Activated naive CD4-positive, alpha-beta T cell treated with anti-CD3 and anti-CD28 coated beads for 36 hours (primary cell): ENCODE measurements at places on chromosomes 7 and 10. TPM values are rescaled to one million over a fixed set of nuclear protein-coding genes. Genes with fewer than 3 reads are reported as not detected.

- DNase-seq = no peak
- peaks cover 78% of the 10 kb centered on the region for H3K4me1 ChIP-seq
- no peak overlapping the region for H3K4me3 ChIP-seq
Observed at GRCh38 chr10:61978965-61979364, 77.5 kb downstream of the ARID5B start.

DNA sequence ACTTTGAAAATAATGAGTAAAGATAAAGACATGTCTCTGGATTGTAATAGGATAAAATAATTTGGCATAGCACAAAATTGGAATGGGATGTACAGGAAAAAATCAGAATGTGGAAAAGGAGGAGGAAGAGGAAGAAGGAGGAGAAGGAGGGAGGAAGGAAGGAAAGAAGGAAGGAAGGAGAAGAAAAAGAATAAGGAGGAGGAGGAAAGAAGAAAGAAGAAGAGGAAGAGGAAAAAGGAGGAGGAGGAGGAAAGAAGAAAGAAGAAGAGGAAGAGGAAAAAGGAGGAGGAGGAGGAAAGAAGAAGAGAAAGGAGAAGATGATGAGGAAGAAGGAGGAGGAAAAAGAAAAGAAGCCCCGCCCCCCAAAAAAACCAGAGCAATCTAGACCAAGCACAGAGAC is 95.9 kb downstream of the ST8SIA6 start:
- H3K36me3 ChIP-seq = no peaks in the 10 kb centered on the region
- no peak overlapping the region for H3K27ac ChIP-seq
- H3K27me3 ChIP-seq = peaks cover 3% of the 10 kb centered on the region
- H3K4me1 ChIP-seq = peaks cover 5% of the 10 kb centered on the region

DNA sequence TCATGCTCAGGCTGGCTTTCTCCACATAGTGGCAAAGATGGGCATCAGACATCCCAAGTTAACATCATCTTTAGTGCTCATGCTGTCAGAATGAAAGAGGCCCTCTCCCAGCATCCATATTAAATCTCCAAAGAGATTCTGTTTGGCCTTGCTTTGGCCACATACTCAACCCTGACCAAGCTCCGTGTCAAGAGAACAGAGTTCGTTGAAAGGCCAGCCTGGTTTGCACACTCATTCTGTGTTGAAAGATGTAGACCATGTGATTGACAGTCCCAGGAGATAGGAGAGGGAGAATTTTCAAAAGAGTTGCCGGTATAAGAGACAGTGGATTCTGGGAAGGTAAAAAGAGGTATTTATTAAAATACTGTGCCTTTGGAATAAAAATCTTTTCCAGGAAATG is 19.7 kb downstream of the MET start:
- no peaks in the 10 kb centered on the region for H3K4me1 ChIP-seq
- no peaks in the 10 kb centered on the region for H3K36me3 ChIP-seq

- no peak overlapping the region for H3K27ac ChIP-seq
- no peaks in the 10 kb centered on the region for H3K36me3 ChIP-seq
- H3K4me3 ChIP-seq = no peak overlapping the region
- peaks cover 6% of the 10 kb centered on the region for H3K27me3 ChIP-seq
- peak; percentile 74 for DNase-seq
Observed at GRCh38 chr7:71733107-71733870, 601.3 kb downstream of the GALNT17 start.

DNA sequence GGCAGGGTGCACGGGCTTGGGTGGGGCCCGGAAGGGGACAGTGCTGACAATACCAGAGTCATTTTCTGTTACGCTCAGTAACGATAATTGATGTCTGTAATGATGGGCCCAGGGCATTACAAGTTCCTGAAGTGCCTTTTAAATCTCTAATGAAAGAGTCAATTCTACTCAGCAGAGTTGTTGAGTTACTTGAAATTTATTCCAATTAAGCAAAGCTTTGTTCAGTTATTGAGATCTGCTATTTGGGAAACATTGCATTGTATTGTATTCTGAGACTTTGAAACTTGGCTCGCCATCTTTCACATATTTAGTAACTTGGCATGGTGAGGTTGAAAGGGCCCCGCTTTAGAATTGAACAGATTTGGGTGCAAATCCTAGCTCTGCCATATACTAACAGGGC is 34.7 kb downstream of the MINDY4 start:
- H3K27me3 ChIP-seq = no peaks in the 10 kb centered on the region
- H3K36me3 ChIP-seq = no peaks in the 10 kb centered on the region

The MLXIPL gene
- 0.22 TPM for total RNA-seq
